Stimulated activated CD4-positive, alpha-beta T cell treated with anti-CD3 and anti-CD28 coated beads, Interleukin-15, amount 100 ng/mL, for 24 hours (primary cell): ENCODE measurements at places on chromosomes 3 and 15.
A peak's percentile ranks its signal among the peaks of the same experiment; 100 is the strongest.

DNA sequence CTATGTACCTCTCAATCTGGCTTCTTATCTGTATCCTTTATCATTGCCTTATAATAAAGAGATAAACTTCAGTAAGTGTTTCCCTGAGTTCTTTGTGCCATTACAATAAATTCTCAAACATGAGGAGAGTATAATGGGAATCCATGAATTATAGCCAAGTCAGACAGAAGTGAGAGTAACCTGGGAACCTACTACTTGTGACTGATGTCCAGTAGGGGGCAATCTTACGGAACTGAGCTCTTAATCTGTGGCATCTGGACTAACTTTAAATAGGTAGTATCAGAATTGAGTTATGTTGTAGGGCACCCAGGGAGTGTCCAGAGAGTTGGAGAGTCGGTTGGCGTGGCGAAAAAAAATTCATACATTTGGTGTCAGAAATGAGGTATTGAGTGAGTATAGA, 542.6 kb downstream of the ZBBX start:
- no peak for DNase-seq

DNA sequence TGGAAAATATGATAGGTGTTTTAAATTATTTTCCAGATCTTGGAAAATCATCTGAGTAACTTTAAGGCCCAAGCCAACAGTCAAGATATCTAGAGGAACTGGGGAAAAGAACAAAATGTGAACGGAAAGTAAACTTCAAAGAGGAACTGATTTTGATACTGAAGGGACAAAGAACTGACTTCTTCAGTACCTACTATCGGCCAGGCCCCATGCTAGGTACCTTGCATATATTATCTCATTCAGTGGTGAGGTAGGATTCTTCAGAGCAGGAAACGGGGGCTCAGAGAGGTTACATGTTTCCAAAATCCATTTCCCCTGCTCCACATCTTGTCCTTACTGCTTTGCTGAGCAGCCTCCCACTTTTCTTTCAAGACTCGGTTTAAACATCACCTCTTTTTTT, 9.8 kb upstream of the ZNF710 start:
- DNase-seq, result no peak

DNA sequence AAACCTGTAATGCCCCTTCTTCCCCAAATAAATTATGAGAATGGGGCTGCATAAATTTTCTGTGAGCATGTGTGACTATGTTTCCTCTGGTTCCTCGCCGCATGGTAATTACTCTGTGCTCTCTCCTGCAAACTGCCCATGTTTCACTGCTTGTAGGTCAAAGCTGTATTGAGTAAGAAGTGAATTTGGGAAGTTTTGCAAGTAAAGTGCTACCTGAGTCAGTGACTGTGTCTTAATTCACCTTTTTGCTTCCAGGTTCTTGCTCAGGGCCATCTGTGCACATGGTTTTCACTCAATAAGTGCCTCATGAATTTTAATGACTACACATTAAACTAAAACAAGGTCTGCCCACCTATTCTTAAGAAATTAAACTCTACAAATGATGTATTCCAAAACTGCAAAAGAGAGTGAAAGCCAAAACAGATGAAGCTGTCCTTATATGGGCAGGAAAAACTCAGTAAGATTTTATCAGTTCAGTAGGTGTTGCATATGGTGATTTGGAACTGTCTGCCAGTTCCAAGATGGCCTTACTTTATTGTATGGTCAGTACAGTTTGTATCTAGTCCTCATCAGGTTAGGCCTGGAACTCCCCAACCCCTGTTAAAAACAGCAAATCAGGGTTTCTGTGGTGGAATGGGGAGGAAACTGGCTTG, 100.0 kb downstream of the LPP start:
- DNase-seq, result peak; percentile 29

DNA sequence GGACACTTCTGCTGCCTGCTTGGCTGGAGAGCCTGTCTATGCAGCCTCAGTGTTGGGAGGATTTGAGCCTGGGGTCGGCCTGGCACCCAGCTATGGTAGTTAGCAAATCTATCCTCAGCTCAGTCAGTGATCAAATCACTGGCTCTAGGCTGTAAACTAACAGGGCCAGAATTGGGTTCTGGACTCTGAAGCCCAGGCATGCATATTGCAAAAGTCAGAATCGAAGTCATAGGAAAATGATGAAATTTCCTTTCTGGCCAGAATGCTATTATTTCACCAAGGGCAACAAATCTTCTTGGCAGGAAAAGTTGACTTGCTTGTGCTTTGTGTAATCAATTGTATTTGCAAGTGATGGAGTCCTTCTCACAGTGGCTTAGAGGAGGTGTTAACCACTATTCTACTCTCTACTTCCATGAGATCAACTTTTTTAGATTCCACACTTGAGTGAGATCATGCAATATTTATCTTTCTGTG, 482.6 kb upstream of the TPRG1 start:
- no peak for DNase-seq

- no peak for DNase-seq
Observed at GRCh38 chr15:82959423-82959822, 6.9 kb upstream of the HOMER2 start.

GRCh38 chr3:55367384-55367783, 119.7 kb downstream of the WNT5A start:
- DNase-seq, result no peak

DNA sequence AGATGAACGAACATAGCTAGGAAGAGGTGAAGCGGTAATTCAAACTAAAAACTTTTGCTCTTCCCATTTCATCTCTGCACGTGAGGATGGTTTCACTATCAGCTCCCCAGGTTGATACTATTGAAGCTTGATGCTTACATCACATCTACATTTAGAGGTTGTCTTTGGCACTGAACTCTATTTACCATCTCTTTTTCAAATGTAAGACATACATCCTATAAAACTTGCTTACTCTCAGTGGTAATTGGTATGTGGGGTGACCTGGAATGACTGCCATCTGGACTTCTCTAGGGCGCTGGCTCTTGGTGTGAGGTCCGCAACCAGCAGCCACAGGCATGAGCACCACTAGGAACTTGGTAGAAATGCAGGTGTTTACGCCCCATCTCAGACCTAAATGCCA, 118.1 kb downstream of the AKAP13 start:
- DNase-seq, result no peak

DNA sequence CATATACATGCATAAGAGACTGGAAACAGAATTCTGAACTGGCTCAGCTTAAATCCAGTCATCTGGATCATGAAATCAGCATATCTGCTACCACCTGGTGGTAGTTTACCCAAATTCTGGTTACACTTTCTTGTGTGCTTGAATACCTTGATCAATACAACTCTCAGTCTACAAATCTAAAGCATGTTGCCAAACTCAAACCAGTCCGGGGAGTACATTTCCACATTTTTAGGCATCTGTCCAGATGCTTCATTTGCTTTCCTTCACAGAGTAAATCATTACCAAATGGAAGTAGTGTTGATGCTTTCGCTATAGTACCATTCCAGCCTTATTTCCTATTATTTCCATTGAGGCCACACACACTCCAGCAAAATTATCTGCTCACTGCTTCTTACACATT, 126.4 kb downstream of the P2RY1 start:
- DNase-seq, result no peak

DNA sequence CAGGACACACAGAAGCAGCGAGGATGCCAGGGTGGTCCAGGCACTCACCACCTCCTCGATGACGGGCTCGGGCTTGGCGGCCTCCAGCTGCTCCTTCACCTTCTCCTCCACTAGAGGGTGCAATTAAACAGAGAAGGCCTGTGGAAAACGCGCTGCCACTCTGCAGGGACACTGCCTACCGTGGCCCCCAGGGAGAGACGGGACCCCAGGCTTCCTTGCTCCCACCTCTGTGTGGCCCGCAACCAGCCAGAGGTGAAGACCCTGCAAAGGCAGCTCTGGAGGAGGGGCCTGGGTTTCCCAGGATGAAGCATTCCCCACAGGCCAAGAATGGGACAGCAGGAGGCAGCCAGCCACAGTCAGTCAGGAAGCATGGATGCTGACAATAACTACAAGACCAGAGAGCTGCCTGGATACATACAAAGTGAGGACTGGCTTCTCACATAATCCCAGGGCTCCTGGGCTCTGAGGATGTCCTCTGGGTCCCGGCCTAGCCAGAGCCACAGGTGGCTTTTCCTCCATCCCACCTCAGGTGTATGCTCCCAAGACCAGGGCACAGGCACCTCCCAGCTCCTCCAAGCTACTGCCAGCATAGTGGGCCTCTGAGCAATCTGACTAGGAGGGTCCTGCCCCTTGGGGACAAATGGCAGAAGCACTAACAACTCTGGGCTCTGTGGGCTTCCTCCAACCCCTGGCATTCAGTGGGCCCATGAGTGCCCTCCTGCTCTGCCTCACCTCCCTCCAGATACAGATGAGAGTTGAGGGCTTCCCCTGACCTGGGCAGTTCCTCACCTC, 46.2 kb downstream of the PTH1R start:
- peak; percentile 51 for DNase-seq

- no peak for DNase-seq
Observed at GRCh38 chr15:61158504-61159407, 70.3 kb downstream of the RORA start.

- no peak for DNase-seq
Observed at GRCh38 chr3:69750549-69750948, 11.3 kb downstream of the MITF start.

DNA sequence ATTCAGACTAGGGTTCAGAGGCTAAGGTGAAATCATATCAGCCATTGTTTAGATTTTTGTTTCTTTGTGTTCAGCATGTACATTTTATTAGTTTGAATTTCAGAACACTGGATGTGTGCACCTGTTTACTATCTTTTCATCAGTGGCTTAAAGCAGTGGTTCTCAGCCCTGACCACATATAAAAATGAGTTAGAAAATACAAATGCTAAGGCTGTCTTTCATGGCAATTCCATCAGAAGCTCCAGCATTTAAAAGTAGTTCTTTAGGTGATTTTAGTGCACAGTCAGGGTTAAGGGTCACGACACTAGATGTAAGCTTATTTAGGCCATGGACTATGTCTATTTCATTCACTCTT, 213.5 kb downstream of the NECTIN3 start:
- DNase-seq, result no peak

- DNase-seq, result peak; percentile 74
Observed at GRCh38 chr15:26891448-26892181, 24.8 kb downstream of the GABRA5 start.

DNA sequence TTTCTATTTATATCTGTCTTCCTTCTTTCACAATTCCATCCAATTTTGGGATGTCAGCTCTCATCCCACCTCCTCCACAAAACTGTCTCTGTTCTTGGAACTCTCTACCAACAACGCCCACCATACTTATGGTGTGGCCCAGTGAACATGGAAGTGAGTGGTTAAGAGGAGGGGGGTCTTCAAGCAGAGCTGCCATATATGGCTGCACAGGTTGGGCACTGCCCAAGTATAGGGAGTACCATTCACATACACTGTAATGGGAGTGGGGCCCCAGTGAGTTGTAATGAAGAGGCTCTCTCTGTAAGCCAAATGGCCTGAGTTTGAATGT, 7.9 kb upstream of the CAMK1 start:
- DNase-seq, result no peak

DNA sequence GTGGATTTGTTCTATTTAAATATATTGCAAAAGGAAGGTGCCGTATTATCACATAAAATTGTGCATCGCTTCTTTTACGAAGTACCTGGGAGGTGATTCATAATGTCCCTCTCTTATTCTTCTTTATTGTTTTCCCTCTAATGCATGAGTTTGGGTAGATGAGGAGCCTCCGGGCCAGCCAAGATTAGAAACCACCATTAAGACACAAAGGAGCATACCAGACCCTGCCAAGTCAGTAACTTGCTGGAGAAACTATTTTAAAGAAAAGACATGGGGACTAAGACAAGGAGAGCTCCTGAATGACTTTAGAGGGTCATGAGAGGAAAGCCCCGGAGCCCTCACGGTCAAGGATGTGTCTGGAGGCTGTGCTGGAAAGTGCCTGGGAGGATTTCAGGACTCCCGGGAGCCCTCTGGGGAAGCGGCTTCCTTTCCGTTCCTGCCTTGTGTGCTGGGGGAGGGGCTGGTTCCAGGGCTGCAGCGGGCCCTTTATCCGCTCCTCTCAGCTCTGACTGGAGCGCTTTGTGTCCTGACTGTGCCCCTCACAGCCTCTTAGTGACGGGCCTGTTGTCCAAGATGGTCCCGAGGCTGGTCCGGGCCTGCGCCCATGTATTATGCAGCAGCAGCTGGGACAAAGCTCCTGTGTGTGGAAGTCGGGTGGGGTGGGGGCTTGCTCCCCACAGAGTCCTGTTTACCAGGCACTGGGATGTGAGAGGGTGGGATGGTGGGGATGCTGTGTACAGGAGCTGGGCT, 35.7 kb downstream of the CORO2B start:
- no peak for DNase-seq

- no peak for DNase-seq
Observed at GRCh38 chr3:72162649-72163184, 377.8 kb upstream of the PROK2 start.

DNA sequence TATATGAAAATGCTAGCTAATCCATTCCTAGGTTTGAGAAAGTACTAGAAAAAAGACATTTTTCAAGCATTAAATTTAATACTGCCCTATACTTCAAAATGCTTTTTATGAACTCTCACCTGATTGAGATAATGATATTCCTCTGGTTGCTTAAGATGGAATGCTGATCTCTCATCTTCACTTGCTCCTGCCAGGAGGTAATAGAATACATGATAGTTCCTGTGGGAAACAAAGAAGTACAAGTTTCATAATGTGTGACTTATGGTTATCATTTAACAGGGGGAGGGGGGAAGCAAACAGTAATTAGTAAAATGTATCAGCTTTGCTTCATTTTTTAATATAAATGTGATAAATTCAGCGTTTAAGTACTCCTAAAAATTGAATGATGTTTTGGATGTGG, 97.2 kb downstream of the MYO9A start:
- DNase-seq, result no peak

- DNase-seq, result no peak
Observed at GRCh38 chr3:185409957-185410356, 47.0 kb downstream of the MAP3K13 start.

- DNase-seq, result peak; percentile 51
Observed at GRCh38 chr3:187012609-187013051, 82.3 kb downstream of the ST6GAL1 start.

DNA sequence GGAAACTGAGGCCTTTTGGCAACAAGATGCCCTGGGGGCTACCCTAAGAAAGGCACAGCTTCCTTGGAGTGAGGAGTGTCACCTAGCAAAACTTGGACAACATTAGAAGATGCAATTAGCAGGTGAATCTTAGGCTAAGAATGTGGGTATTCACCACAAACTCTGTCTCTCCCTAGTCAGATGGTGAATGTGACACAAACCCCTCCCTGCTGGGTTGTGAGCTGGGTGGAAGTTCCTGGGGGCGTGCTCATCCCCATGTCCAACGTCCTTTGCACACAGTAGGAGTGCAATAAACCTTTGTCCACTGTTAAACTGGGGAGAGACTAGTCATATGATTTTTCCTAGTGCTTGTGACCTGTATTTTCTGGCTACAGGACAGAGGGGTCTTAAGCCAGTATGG, 67.1 kb upstream of the SH3GL3 start:
- no peak for DNase-seq

GRCh38 chr3:111040959-111041358, 30.7 kb upstream of the NECTIN3 start:
- no peak for DNase-seq

GRCh38 chr3:170307671-170308405, 49.7 kb upstream of the SKIL start:
- no peak for DNase-seq

- DNase-seq, result no peak
Observed at GRCh38 chr3:54322354-54322753, 200.0 kb downstream of the CACNA2D3 start.

GRCh38 chr15:62079594-62079993, 12.8 kb downstream of the C2CD4A start:
- DNase-seq, result no peak
